NCI-H510A treated with DMSO at 0.1 percent for 48 hours (cell line): ENCODE measurements at places on chromosomes 16 and 17.

- DNase-seq, result no peak
Observed at GRCh38 chr17:17526369-17526768, 30.2 kb upstream of the RASD1 start.

GRCh38 chr17:46890638-46891037 is 32.3 kb upstream of the GOSR2 start:
- DNase-seq, result no peak

DNA sequence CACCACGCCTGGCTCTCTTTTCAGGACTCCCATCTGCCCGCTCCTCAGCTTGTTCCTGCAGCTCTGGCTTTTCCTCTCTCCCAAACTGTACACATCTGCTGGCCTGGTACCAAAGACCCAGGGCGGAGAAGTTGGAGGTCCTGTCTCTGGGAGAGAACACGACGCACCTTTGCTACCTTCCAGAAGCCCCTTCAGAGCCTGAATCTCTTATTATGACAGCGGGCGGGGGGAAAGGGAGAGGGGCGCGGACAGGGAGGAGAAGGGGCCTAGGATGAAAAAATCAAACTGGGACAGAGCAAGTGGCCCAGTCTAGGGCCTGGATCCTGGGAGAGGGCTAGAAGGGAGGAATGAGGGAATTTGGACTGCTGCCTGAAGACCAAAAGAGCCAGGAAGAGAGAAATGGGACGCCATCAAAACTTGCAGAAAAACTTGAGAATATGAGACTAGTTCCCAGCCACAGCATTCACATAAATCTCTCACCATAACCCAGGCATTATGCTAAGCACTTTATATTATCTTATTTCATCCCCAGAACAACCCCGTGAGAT is 2.5 kb upstream of the PER1 start:
- DNase-seq, result no peak

- DNase-seq, result peak; percentile 86
Observed at GRCh38 chr17:39628655-39629493, 2.1 kb downstream of the PPP1R1B start.

DNA sequence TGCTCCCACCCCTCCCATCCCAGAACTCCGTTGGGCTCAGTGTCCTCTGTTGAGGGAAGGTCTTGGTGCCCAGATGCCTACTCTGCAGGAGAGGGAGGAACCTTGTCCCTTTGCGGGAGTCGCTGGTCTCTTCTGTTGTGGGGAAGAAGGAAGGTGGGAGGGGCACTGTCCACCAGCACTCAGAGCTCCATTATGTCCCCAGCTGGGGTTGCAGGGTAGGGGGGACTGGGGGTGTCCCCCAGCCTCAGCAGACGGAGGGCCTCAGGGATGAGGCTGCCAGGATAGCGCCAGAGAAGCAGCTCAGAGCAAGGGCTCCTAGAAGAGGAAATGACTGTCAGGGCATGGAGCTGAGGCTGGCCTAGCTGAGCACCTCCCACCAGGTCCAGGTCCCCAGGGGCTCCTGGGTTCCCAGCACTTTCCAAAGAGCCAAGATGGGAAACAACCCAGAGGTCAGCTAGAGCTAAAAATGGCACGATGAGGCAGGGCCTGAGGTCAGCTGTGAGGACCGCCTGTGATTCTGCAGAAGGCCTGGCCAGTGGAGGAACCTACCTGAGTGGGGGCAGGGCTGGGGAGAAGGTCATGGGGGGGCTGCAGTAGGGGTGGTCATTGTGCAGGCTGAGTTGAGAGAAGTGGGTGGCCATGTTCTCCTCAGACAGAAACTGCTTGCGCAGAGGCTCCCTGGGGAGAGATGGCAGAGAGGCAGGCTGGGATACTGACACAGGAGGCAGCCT is 893 bp downstream of the HCFC1R1 start:
- no peak for DNase-seq

- no peak for DNase-seq
Observed at GRCh38 chr16:87108941-87109340, 208.3 kb downstream of the C16orf95 start.
